ENCODE measurements at places on chromosomes 3 and 15.

- DNase-seq = no peak
Observed at GRCh38 chr15:52438047-52438446, 90.6 kb downstream of the MYO5A start.

DNA sequence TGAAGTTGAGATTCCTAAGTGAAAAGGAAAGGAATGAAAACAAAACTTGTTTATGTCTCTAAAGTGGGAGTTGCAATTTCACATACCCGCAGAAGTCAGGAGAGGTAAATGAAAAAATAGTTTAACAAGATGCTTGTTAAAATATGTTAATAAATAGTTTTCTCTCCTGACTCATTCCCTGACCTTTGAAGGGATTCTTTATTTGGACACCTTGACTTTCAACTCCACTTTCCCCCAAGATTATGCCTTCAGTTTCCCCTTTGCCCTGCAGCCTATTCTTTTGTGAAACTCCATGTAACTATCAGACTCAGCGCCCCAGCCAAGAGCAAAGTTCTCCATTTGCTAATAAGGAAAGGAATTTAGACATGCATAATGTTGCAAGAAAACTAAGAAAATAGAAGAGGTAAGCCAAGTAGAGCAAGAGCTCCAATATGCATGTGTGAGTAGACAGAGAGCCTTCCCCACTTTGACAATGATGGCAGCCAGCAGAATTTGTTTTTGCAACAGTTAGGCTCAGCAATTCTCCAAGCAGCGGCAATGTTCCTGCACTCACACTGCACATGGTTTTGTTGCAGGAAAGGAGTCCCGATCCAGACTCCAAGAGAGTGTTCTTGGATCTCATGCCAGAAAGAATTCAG lies 61.2 kb downstream of the CD200 start:
- no peak for DNase-seq

GRCh38 chr3:19231792-19232461 lies 83.6 kb downstream of the KCNH8 start:
- no peak for DNase-seq

DNA sequence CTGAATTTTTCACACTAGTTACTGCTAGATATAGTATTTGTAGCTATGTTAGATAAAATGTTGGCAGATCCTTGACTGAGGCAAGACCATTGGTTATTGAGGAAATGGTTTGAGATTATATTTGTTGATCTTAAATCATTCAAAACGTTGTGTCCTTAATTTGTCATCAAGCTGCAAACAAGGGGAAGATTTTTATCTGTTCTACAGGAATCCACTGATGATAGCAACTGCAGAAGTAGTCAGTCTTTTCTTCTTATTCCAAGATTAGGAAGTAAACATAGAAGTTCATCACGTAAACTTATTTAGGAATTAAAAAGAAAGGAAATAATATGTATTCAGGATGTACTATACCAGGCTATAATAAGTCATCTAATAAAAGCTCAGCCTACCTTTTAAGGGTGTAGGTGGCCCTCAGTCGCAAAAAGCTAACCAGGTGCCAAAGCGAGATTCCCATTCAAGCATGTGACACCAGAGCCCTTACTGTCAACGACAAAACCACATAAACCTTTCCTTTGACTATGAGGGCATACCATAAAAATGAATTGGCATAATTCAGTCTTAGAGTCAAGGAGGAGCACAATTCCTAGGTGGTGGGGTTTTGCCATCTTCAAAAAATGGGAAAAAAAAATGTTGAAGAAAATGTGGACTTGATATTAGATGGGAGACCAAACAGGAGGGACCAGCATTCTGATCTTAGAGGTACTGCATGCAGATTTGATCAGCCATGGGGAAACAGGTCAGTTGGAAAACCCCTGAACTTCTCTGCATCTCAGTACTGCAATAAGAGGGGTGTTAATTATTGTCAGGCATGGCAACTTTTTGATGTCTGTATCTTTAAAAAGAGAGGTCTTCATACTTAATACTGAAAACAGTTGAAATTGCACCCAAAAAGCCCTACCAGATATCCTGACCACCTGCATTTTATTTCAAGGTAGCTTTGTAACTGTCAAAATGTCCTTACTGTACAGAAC lies 212.5 kb upstream of the UBE2E1 start:
- no peak for DNase-seq

GRCh38 chr3:49756036-49756435 lies 30.3 kb downstream of the IP6K1 start:
- DNase-seq = no peak

- DNase-seq = no peak
Observed at GRCh38 chr15:74609938-74610301, 5.7 kb upstream of the CLK3 start.

- DNase-seq = no peak
Observed at GRCh38 chr3:98326945-98327344, 26.7 kb upstream of the OR5K4 start.

DNA sequence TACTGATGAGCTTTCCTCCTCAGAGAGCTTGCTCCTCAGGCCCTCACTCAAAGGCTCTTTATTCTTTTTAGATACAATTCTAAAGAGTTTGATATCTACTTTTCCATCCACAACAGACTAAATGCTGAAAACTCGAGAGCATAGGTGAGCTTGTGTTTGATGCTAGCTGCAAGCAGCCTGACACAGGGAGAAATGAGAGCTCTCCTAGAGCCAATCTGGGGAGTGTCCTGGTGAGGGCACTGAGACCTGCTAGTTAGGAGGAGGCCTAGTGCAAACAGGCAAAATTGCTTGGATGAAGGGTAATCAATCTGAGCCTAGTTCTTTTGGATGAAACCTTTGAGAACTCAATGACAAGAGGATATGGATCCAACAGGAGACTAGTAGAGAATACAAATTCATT lies 300.8 kb downstream of the ZBTB20 start:
- no peak for DNase-seq

DNA sequence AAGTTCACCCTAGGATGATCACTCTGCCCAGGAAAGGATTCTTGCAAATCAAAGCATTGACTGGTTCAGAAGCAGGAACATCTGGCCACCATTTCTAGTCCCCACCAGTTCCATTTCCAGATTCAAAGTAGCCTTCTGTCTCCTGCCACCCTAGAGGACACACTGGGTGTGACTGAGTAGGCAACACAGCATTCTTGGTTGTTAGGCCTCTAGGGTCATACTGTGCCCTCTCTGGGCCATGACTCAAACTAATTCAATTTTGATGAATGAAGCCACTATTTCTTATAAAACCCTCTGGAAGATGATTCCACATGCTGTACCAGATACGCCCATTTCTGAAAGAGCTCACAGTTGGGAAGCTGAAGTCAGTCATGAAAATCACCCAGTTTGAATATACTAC lies 69.7 kb downstream of the WDR76 start:
- no peak for DNase-seq

- no peak for DNase-seq
Observed at GRCh38 chr3:25291481-25291905, 136.6 kb upstream of the RARB start.

- no peak for DNase-seq
Observed at GRCh38 chr15:71752604-71753289, 57.6 kb upstream of the NR2E3 start.

DNA sequence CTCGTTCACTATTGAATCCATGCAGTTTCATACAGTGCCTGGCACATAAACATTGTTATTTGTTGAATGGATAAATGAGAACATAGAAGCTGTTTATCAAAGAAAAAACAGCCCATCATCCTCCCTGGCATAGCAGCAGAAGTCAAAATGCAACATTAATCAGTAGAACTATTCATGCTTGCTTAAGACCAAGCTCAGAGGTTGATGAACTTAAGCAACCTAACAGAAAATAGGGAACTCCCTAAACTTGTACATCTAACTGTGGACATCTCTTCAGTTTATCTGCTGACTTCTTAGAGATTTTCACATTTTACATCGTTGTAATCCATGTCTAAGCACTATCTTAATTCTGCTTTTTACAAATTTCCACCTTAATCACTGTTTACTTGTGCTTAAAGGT lies 29.2 kb downstream of the SENP8 start:
- no peak for DNase-seq

DNA sequence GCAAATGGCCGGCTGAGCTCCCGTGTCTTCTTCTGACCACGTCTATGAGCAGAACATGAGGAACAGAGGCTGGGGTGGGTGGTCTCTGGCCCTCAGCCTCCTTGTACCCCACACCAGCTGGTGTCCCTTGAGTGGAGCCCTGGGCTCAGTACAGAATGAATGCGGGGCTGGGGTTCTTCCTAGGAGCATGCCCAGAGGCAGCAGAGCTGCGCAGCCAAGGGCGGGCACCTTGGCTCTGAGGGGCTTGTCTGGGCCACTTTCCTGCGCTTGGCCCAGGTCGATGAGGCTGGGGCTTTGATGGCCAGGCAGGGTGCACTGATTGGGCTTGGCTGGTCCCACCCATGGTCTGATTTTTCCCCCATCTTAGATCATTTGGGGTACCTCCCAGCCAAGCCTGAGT lies 6.4 kb downstream of the SCN5A start:
- DNase-seq = no peak

DNA sequence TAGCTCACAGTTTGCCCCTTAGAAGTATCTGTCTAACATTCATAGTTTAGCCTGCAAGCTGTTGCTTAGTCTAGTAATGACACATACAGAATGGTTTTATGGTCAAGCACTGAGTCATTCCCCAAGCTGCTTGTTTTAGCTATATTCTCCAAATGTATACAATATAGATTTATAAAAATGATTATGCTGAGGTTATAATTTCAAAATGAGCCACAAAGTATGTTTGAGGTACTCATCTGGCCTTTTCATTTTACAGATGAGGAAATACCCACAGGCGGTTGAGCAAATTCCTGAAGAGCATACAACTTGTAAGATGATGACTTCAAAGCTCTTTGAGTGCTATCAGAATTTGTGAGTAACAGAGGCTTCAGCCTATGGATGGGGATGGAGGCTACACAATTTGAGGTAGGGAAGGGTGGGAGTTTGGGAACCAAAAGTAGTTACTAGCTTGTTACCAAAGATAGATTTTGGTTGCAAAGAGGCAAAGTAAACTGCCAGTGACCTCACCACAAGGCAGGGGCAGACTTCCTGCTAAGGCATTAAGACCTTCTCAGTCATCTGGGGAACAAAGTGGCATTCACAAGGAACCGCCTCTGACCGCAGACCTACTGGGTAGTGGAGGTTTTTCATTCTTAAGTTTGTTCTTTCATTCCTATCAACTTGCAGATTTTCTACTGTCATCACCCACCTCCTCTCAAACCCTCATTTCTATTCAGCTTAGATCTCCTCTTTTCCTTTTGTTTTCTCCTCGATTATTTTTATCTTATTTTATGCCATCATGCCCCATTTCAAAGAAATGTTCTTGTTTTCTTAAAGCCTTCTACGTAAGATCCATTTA lies 257.2 kb upstream of the NECTIN3 start:
- DNase-seq = peak; percentile 7

DNA sequence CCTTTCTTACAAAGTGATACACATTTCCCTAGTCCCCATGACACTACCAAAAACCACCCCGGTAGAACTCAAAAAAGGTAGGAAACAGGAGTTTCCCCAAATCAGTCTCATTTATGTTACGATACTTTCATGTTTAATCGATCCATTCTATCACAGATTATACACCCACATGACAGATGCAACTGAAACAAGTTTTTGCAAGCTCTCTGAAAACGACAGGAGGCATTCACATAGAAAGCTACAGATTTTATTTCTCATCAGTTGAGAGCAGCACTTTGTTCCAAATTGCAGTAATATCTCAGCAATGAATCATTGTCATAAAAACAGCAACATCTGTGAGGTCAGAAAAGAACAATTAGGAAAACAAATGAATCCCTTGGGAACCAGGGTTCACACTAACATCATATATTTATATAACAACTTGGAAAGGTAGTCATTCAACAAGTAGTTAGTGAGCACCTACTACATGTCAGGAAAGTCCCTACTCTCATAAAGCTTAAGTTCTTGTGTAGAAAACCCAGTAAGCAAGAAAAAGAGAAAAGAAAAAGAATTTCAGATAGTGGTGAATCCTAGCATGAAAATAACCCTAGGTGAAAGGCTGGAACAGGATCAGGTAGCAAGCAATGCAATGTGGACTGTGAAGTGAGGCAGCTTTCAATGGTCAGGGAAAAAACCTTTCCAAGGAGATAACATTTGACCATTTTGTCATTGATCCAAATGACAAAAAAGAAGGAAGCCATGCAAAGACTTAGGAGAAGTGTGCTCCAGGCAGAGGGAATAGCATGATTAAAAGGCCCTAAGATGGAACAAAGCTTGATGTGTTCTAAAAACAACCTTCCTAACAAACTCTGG lies 8.3 kb downstream of the PLD1 start:
- no peak for DNase-seq

GRCh38 chr15:44790215-44790614 lies 53.9 kb downstream of the TRIM69 start:
- DNase-seq = no peak

DNA sequence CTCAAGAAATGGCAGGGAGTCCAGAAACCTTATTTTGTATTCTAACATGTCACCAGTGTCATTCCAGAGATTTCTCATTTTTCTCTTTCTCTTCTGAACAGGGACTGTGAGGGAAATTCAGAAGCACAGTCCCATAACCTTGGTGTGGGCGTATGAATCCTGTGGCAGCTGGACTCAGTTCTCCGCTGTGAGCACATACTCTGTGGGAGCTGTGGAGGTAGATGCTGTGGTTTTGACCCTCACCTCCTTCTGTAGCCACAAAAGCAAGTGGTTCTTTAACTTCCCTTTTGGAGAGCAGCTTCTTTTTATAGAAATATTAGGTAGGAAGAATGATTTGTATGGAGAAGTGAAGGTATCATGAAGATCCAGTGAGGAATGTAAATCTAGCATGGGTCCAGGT lies 13.4 kb downstream of the TMEM207 start:
- no peak for DNase-seq

GRCh38 chr3:178193846-178194245 lies 342.4 kb upstream of the KCNMB2 start:
- no peak for DNase-seq

DNA sequence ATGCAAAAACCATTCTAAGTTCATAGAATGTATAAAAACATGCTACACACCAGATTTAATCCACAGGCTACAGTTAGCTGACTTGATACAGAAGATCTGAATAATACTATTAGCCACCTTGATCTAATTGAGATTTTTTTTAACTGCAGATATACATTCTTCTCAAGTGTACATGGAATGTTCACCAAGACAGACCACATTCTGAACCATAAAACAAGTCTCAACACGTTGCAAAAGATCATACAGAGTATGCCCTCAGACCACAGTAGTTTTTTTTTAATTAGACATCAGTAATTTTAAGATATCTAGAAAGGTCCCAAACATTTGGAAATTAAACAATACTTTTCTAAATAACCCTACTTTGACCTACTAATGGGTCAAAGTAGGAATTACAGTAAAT lies 83.3 kb downstream of the FGF7 start:
- no peak for DNase-seq

- DNase-seq = no peak
Observed at GRCh38 chr3:72888546-72889309, 882 bp downstream of the GXYLT2 start.

GRCh38 chr3:194730365-194730764 lies 44.7 kb downstream of the FAM43A start:
- no peak for DNase-seq

Data from CD4-positive, alpha-beta T cell treated with Interleukin-15 for 4 hours (primary cell).